H7 (cell line): ENCODE measurements at places on chromosomes 5 and 9.

- DNase-seq: no peak
Measured at GRCh38 chr9:85064811-85065371, 395.4 kb downstream of the NTRK2 start.

DNA sequence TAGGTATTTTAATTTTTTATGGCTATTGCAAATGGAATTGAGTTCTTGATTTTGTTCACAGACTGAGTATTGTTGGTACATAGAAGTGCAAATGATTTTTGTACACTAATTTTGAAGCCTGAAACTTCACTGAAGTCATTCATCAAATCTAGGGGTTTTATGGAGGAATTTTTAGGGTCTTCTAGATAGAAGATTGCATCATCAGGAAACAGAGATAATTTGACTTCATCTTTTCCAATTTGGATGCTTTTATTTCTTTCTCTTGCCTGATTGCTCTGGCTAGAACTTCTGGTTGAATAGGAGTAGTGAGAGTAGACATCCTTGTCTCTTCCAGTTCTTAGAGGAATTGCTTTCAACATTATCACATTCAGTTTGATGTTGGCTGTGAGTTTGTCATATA, 58.2 kb upstream of the SNCAIP start:
- no peak for DNase-seq

GRCh38 chr9:22288661-22289060, 158.0 kb upstream of the DMRTA1 start:
- DNase-seq: no peak

- DNase-seq: no peak
Measured at GRCh38 chr5:180832638-180833068, 28.4 kb downstream of the ZFP62 start.

- DNase-seq: peak; percentile 14
Measured at GRCh38 chr9:99563364-99563763, 258.3 kb upstream of the NR4A3 start.
